ENCODE measurements at places on chromosomes 16 and 17. TPM values are rescaled to one million over a fixed set of nuclear protein-coding genes. Genes with fewer than 3 reads are reported as not detected.

The CDH5 gene
- not detected for total RNA-seq

The GCGR gene
- 2.2 TPM for total RNA-seq

The UMOD gene
- 0.11 TPM for total RNA-seq

The LPCAT2 gene
- total RNA-seq: 5.1 TPM

The TBX2 gene
- total RNA-seq: 3.6 TPM

GRCh38 chr17:1005361-1005946, 8.5 kb downstream of the TIMM22 start:
- peaks cover 8% of the 10 kb centered on the region for H3K36me3 ChIP-seq
- no peak overlapping the region for H3K27ac ChIP-seq
- H3K4me3 ChIP-seq: no peak overlapping the region

- H3K27me3 ChIP-seq: peaks cover 21% of the 10 kb centered on the region
- no peak overlapping the region for H3K4me3 ChIP-seq
- no peak for DNase-seq
- H3K36me3 ChIP-seq: no peaks in the 10 kb centered on the region
- no peak overlapping the region for H3K27ac ChIP-seq
Measured at GRCh38 chr17:13704333-13704732, 102.6 kb upstream of the HS3ST3A1 start.

DNA sequence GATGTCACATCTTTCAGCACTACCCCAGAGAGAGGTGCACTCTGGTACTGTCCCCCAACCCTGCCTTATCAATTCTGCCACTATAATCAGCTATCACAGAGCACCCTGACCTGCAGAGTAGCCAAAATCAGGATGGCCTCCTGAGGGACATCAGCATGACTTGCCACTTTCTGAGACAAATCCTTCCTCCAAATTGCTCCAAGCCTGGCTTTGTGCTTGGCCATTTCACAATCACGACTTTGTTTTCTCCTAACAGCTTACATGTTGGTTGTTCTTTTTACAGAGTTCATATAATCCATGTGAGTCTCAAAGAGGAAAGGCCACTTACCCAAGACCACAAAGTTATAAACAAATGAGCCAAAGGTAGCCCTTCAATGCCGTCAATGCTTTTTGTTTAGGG, 449.0 kb upstream of the CDH5 start:
- H3K4me1 ChIP-seq: no peaks in the 10 kb centered on the region
- H3K27me3 ChIP-seq: peaks cover 21% of the 10 kb centered on the region
- H3K36me3 ChIP-seq: no peaks in the 10 kb centered on the region
- DNase-seq: no peak

GRCh38 chr17:56445692-56446411, 147.6 kb upstream of the NOG start:
- H3K27me3 ChIP-seq: peaks cover 52% of the 10 kb centered on the region
- no peaks in the 10 kb centered on the region for H3K36me3 ChIP-seq
- H3K27ac ChIP-seq: no peak overlapping the region
- H3K4me3 ChIP-seq: no peak overlapping the region
- DNase-seq: no peak

DNA sequence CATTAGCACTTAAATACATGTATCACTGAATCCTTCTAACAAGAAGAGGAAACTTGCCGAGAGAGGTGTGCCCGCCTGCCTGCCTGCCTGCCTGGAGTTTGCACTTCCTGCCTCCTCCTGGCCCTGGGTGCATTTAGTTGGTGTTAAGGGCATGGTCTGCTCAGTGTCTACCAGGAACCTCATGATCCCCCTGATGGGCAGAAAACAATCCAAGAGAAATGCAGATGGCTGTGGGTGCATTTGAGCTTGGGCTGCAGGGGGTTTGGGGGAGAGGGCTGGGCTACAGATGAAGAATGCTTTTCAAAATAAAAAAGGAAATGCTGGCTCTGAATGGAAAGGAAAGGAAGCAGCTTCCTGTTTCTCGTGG, 10.1 kb downstream of the KSR1 start:
- no peak for DNase-seq
- H3K27ac ChIP-seq: no peak overlapping the region
- no peaks in the 10 kb centered on the region for H3K27me3 ChIP-seq
- H3K4me1 ChIP-seq: peaks cover 10% of the 10 kb centered on the region

- H3K4me1 ChIP-seq: no peaks in the 10 kb centered on the region
- H3K27me3 ChIP-seq: peaks cover 10% of the 10 kb centered on the region
- no peaks in the 10 kb centered on the region for H3K36me3 ChIP-seq
- no peak for DNase-seq
Measured at GRCh38 chr17:81379523-81379942, 15.7 kb upstream of the BAHCC1 start.

- peak overlapping the region; percentile 71 for H3K4me3 ChIP-seq
- H3K4me1 ChIP-seq: peaks cover 14% of the 10 kb centered on the region
- peak overlapping the region; percentile 79 for H3K27ac ChIP-seq
Measured at GRCh38 chr17:57956291-57957119, 1.3 kb upstream of the CUEDC1 start.
